ENCODE measurements at places on chromosomes 16 and 17. TPM values are rescaled to one million over a fixed set of nuclear protein-coding genes. Genes with fewer than 3 reads are reported as not detected.

DNA sequence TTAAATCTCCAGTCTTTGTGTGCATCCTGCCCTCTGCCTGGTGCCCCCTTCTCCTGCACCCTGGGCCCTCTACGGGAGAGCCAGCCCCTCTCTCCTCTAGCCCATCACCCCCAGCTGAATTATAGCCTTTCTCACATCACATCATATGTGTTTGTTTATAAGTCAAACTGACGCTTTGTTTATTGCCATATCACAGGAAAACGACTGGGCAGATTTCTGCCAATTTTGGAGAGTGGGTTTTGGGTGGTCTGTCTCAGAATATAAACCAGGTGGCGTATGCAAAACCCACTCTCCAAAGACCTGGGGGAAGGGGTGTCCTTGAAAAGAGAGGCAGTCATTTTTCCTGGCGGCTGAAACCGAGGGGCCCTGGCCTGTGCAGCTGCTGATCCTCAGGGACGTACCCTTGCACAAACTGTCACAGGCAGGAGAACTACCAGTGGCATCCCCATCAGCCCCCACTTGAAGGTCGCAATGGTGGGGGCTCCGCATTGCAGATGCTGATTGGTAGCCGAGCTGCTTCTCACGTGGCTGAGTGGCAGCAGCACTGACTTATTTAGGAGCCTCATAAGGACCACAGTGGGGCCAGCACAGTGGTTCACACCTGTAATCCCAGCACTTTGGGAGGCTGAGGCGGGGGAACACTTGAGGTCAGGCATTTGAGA is 34.8 kb upstream of the CDC42EP4 start:
- no peak for DNase-seq

GRCh38 chr17:56880133-56880532 is 33.7 kb downstream of the TRIM25 start:
- no peak for DNase-seq

- DNase-seq = no peak
Measured at GRCh38 chr16:69253870-69254341, 57.2 kb upstream of the VPS4A start.

DNA sequence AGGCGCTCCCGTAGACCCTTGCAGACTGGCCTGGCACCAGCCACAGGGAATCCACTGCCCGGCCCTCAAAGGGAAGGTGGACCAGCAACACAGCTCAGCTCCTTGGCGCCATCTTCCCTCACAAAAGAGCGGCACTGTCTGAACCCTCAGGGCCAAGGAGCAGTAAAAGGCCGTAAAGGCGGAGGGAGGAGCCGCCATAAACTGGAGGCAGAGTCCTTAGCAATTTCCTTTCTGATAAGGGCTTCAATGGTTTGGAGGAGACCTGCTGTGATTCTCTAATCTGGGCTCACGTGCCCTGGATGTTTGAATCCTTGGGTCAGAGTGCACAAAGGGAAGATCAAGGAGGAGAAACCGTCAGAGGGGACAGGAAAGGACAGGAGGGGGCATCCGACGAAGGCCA is 15.5 kb upstream of the AXIN2 start:
- no peak for DNase-seq

- no peak for DNase-seq
Measured at GRCh38 chr16:86525696-86526095, 15.4 kb downstream of the FOXF1 start.

The OR4D1 gene
- not detected for total RNA-seq

The CHST5 gene
- not detected for total RNA-seq

The NACA2 gene
- not detected for total RNA-seq

The CEMP1 gene
- total RNA-seq = not detected

Data from MCF 10A (cell line).